ENCODE measurements at places on chromosomes 4 and X.

GRCh38 chr4:2786794-2787229 is 6.1 kb upstream of the SH3BP2 start:
- DNase-seq = no peak

DNA sequence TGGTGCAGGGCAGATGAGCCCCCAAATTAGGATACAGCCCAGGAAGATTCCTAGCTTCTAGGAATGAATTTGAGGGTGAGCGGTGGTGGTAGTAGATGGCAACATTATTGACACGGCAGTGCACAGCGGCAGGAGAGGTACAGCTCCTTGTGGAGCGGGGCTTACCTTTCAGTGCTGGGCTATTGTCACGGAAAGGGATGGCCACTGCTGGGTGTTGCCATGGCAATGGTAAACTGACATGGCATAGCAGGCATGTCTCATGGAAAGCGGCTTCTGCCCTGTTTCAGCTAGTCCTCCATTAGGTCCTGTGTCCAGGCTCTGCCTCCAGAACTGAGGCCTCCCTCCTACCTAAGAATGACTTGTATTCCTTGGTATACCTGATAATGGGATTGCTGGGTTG is 81.8 kb upstream of the WDR1 start:
- DNase-seq = no peak

GRCh38 chr4:82049294-82049693 is 324.5 kb downstream of the HNRNPD start:
- DNase-seq = no peak

GRCh38 chr4:68948985-68949384 is 2.6 kb downstream of the UGT2A3 start:
- DNase-seq = no peak

GRCh38 chr4:76886848-76887441 is 11.0 kb downstream of the SOWAHB start:
- DNase-seq = no peak

GRCh38 chrX:10110984-10111363 is 45.8 kb upstream of the CLCN4 start:
- peak; percentile 82 for DNase-seq

DNA sequence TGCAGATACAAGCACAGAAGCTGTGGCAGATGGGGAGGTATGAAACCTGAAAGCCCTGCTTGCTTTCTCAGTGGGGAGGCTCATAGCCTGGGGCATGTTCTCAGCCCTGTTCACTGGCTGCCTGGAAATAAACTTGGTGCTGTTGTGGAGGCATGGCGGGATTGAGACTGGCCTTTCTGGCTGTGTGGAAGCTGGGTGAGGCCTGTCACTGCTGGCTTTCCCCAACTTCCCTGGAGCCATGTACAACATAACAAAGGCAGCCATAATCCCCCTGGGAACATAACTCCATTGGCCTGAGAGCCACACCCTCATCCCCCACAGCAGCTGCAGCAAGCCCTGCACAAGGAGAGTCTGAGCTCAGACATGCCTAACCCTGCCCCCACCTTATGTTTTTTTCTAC is 237.7 kb upstream of the TLL1 start:
- DNase-seq = no peak

GRCh38 chr4:182556580-182556979 is 313.4 kb downstream of the TENM3 start:
- DNase-seq = no peak

- no peak for DNase-seq
Observed at GRCh38 chr4:40196724-40197281, at the start of gene RHOH. TSS of gene RHOH (plus strand) at chr4:40197031. CDS start at chr4:40243387, 46,356 bp downstream.
